Myocyte (in vitro differentiated cells): ENCODE measurements at places on chromosomes 12 and 14.

GRCh38 chr14:56514663-56515371 lies 64.8 kb upstream of the TMEM260 start:
- peak; percentile 49 for DNase-seq

GRCh38 chr14:100605706-100606686 lies 18.8 kb upstream of the BEGAIN start:
- DNase-seq = no peak

- no peak for DNase-seq
Measured at GRCh38 chr14:69323999-69324282, 64.0 kb downstream of the GALNT16 start.

- DNase-seq = peak; percentile 82
Measured at GRCh38 chr12:5808981-5809380, 136.1 kb downstream of the ANO2 start.

DNA sequence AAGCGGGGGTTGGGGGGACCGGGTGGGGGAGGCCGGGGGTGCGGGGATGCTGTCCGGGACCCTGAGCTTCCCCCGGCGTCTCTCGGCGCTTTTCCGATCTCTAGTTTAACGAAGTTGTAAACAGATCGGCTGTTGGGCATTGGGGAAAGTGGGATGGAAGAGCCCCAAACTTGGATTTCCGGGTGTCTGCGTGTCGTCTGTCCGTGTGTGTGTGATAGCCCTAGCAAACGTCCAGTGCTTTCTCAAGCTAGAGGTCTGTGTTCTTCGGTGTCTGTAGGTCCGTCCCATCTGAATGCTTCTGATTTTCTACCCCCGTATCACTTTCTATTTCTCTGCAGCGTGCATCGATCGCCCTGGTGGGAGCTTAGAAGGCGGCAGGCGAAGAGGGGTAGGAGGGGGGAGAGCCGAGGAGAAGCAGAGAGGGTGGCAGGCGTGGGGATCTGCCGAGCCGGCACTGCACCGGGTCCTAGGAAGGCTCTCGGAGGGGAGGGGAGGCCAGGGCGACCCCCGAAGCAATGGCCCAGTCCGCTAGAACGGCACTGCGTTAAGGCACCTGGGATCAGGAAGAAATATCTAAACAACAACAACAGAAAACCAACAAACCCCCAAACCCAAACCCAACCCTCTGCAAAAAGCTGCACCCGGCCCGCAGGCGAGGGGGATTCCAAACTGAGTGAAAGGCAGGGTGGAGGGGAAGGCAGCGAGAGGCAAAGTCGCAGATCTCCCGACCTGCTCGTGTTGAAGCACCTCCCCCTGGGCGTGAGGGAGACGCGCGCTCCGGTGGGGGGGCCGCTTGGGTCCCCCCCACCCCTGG lies 1.0 kb downstream of the KCNA1 start:
- peak; percentile 5 for DNase-seq

DNA sequence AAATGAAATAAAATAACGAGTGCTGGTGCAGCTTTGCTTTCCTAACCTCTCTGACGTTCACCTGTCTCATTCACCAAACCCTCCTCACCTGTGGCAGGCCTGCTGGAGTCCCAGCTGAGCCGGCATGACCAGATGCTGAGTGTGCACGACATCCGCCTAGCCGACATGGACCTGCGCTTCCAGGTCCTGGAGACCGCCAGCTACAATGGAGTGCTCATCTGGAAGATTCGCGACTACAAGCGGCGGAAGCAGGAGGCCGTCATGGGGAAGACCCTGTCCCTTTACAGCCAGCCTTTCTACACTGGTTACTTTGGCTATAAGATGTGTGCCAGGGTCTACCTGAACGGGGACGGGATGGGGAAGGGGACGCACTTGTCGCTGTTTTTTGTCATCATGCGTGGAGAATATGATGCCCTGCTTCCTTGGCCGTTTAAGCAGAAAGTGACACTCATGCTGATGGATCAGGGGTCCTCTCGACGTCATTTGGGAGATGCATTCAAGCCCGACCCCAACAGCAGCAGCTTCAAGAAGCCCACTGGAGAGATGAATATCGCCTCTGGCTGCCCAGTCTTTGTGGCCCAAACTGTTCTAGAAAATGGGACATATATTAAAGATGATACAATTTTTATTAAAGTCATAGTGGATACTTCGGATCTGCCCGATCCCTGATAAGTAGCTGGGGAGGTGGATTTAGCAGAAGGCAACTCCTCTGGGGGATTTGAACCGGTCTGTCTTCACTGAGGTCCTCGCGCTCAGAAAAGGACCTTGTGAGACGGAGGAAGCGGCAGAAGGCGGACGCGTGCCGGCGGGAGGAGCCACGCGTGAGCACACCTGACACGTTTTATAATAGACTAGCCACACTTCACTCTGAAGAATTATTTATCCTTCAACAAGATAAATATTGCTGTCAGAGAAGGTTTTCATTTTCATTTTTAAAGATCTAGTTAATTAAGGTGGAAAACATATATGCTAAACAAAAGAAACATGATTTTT lies 17.1 kb upstream of the AMN start:
- no peak for DNase-seq

DNA sequence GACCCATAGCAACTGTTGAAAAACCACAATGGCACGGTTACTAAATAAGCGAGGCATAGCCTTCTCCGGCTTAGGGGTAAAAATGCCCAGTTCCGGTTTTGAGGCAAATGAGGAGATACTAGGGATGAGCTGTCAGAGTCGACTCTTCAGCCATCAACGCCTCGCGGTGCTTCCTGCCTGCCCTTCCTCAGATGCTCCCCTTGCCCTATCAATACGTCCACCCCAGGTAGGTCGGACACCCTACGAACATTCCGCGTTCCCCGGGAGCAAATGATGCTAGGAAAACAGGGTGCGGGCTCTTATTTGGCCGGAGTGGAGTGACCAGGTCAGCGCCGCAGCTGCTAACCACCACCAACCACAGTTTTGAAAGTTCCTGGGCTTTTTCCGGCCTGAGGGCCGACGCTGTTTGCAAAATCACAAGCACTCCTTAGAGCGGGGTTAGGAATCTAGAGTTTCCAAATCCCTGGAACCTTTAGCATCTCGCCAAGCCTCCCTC lies 1.2 kb downstream of the SRSF9 start:
- DNase-seq = peak; percentile 73
